CD4-positive, alpha-beta T cell treated with Interleukin-15 for 4 hours (primary cell): ENCODE measurements at places on chromosomes 2 and 18.

DNA sequence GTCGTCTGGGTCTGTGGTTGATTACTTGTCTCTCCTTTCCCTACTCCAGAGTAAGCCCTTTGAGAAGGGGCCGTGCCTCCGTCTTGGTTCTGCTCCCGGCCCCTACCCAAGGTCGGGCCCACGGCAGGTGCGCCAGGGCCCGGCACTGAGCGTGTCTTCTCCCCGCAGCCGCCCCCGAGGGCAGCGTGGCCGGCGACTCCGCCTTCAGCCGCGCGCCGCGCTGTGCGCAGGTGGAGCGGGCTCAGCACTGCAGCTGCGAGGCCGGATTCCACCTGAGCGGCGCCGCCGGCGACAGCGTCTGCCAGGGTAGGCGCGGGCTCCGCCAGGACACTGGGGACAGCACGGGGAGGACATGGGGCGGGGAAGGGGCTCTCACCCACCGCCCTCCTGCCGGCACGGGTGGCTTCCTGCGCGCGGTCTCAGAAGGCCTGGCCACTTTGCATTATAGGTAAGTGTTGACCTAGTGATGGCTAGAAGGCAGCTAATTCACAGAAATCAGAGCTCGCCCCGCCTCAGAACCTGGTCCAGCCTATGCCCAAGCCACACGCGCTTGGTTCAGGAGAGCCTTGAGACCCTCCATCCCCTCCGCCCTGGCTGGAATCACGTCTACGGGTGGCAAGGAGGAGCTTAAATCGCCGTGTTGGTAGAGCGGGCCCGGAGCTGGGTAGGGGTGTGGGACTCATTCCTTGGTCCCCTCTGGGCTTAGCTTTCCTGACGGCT lies 43.5 kb downstream of the FBLN7 start:
- peak; percentile 71 for DNase-seq

DNA sequence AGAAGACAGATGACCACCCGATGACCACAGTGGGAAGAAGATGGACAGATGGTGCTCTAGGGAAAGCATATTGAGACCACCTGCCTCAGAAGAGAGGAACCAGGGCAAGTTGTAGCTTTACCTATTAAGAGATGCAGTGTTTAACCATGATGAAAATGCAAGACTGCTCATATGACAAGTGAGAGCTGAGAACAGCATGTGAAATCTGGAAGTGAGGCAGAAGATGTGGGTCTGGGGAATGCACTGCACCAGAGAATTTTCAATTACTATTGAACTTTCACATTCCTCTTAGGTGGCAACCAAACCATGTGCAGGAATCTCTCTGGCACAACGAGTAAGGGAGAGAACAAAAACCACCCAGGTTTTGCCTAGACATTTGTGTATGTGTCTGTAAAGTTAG lies 184.8 kb upstream of the CRIM1 start:
- no peak for DNase-seq

DNA sequence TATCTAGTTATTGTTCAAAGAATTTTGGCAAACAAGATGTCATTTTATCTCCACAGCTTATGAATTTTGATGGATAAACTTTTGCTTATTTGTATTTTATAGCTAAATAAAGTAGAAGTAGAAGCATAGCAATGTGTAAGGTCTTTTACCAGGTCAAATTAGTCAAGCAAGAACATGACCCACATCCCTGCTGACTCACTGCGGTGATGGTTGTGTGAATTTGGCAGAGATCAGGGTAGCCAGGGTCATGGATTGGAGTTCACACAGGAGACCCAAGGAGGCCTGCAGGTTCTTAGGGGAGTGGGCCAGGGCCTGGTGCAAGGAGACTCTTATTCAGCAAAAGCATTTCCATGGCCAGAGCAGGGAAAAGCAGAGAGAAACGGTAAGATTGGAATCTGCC lies 18.7 kb downstream of the SP140 start:
- DNase-seq: no peak

DNA sequence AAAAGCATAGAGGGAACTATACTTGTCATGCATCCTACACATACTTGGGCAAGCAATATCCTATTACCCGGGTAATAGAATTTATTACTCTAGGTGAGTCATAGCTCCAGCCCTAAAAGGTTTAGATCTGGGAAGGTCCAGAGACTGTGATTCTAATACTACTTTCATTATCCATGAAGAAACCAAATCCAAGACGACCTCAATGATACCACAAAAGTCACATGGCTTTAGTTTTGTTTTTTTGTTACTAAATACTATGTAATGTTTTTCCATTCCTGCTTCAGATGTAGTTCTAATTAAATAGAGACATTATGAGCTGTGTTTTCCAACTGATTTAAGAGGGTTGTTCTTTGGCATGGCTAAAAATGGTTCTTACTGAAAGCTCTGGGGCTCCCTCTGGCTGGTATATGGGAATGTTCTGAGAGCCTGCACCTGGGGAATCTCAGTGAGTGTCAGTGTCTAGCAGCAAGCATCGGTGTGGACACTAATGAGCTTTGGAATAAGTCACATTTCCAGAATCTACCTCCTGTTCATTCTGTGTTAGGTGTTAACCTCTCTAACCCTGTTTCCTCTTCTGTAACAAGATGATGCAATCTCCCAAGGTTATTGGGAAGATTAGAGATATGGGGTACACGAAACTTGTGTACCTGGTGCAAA lies 20.5 kb upstream of the IL1RL2 start:
- DNase-seq: no peak

DNA sequence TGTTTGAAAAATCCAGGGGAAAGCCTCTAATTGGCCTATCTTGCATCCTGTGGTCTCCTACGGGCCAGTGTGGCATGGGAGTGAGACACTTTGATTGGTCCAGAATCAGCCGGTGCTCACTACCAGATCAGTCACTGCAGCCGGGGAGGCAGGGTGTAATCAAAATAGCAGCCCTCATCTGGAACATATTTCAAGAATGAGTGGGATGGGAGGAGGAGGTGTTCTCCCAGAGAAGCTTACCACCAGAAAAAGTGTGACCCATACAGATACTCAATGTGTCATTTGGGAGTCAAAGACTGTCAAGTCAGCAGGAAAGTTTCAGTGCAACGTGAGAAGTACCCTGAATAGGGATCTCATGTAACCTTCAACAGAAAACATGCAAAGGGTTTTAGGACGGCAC lies 393.9 kb upstream of the SLC14A2 start:
- no peak for DNase-seq

- DNase-seq: no peak
Measured at GRCh38 chr2:102291319-102292075, 19.9 kb upstream of the IL1RL1 start.

DNA sequence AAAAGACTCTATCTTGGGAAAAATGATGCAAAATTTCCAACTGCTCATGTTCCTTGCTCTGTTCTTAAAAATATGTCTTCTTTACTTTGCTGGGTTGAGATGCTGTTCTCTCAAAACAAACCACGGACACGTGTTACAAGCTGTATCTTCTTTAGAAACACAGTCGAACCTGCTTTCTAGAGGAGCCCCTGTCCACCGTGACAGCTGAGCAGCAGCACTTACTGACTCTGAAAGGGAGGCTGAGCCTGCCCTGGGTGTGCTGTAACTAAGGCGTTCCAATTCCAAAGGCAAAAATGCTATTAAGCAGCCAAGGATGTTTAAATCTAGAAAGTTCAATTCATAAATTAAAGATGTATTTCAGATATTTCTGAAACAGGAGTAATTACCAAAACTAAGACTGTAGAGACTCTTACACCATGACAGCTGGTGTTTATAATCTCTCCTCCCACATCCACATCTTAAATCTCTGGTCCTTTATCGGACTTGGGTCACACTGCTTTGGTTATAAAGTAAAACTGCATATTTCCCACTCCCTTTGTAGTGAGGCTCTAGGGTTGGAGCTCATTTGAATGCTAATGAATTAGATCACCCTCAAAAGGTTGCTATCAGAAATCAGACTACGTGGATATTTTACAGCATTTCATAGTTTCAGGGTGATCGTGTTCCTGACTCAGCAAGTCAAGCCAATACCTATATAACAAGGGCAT lies 281.2 kb upstream of the LYPD1 start:
- DNase-seq: no peak

GRCh38 chr2:118102433-118103082 lies 14.3 kb downstream of the INSIG2 start:
- no peak for DNase-seq

DNA sequence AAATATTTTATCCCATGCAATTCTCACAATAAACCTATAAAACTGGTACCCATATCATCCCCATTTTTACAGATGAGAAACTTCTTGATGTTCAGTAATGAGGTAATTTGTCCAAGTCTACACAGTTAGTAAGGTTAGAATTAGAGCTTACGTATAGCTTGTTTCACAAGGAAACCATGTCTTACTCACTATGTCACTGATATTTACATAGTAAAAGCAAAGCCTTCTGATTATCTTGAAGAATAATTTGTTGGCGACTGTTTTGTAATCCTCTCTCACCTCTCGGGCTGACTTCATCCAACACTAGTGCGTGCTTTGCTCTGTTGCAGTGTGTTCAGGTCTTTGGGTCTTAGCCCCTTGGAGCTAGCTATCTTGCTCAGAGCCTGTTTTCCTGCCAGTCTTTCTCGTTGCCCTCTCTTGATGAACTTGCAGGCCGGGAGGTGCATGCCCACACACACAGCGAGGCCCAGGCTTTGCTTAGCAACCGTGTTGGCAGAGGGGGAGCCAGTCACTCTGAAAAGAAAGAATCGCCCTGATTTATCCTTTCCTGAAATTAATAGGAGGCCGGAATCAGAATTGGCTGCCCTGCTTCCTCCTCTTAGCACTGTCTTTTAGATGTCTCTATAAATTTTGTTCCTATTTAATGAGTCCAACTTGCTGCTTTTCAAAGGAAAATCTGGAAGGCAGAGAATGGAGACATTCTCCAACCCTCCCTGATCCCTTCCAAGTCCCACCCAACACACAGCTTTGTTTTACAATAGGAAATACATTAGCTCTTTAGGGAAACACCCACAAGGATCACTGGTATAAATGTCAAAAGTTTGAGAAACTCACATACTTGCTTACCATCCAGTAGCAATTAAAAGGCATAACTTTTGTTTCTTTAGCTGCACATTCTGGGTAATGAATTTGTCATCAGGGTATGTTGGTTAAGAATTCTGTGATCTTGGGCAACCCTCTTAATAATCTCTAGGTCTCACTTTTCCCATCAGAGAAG lies 97.6 kb upstream of the SEC11C start:
- DNase-seq: no peak

DNA sequence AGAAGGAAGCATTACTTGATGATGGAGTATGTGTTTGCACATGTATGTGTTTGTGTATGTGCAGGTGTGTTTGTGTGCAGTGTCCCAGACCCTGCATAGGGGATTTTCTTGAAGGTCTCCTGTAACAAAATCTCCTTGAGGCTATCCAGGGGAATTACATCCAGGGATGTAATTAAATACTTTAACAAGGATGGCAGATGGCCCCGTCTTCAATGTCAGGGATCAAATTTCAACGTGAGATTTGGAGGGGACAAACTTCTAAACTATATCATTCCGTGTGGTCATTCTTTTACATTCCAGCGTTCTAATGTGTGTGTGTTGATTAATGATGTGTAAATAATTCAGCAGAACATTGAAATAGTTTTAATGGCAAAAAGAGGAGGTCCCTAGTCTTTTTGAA lies 3.3 kb downstream of the UGT1A9 start:
- no peak for DNase-seq

- no peak for DNase-seq
Measured at GRCh38 chr18:24862201-24862816, 401.9 kb downstream of the HRH4 start.

GRCh38 chr2:160917850-160918249 lies 242.4 kb upstream of the TANK start:
- no peak for DNase-seq

DNA sequence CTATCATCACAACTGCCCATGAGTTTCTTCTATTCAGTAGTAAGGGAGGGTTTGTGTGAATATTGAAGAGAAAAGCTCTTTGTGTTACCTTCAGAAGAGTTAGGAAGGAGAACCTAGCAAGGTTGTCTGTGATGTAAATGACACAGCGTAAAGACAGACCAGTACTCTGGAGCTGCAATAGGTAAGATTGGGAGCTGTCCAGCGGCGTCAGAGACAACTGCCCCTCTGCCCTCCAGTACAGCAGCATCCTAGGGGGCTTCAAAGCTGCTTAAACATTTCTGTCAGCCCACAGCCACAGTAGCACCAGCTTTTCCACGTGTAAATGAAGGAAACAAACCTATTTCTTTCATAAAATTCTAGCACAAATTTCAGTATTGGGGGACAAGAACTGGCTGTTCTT lies 34.5 kb downstream of the NYAP2 start:
- DNase-seq: no peak

GRCh38 chr2:12613137-12613835 lies 103.5 kb upstream of the TRIB2 start:
- DNase-seq: no peak

- peak; percentile 52 for DNase-seq
Measured at GRCh38 chr18:69895066-69896047, 52.3 kb downstream of the CD226 start.

DNA sequence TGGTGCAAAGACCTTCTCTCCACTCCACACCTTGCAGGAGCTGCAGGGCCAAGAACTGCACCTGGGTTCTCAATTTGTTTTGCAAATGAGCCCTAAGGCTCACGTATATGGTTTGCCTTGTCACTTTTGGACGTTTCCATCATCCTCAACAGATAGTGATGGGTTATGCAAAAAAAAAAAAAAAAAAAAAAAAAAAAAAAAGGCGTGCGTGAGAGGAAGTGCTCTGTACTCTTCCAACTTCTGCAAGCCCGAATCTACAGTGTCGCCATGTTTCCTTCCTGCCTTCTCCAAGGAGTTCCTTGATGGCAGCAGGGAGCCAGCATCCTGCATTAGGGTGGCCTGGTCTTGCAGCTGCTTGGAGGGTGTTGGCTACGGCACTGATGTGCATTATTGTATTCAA lies 4.0 kb upstream of the INHBB start:
- no peak for DNase-seq

DNA sequence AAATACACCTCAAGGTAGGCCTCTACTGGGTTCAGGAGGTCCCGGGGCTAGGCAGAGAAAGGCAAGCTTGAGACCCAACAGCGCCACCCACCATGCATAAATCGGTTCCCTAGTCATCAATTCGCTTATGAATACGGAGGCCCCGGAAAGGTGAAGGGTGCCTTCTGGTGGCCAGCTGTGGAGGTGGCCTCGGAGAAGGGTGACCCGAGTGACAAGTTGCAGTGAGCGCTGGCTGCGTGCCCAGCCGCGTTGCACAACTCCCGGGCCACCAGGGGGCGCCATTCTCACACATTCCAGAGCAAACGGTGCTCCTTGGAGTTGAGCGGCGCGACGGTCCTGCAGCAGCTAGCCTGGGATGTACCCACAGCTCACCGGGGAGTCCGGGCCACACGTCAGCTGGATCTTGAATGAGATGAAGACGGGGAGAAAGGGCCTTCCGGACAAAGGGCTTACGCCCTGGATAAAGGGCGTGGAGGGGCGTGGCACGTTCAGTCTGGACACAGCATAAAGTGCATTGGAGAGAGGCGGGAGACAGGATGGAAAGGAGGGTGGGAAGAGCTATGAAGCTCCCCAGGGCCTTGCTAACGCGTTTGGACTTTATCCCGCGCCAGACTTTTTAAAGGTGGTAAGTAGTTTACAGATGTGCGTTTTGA lies 20.4 kb downstream of the TMSB10 start:
- DNase-seq: peak; percentile 98
